Common myeloid progenitor, CD34-positive (primary cell): ENCODE measurements at places on chromosomes 16 and 17.
A peak's percentile ranks its signal among the peaks of the same experiment; 100 is the strongest.

GRCh38 chr17:47934856-47935255, 6.5 kb upstream of the PNPO start:
- no peak for DNase-seq

GRCh38 chr17:67606471-67606870, 111.3 kb upstream of the NOL11 start:
- peak; percentile 68 for DNase-seq

- peak; percentile 72 for DNase-seq
These were observed 16.5 kb downstream of the CCDC102A start for GRCh38 chr16:57519796-57520360.

GRCh38 chr17:82804442-82805191, 35.2 kb downstream of the ZNF750 start:
- no peak for DNase-seq

- no peak for DNase-seq
These were observed 73.9 kb downstream of the GNAO1 start for GRCh38 chr16:56265184-56265583.

DNA sequence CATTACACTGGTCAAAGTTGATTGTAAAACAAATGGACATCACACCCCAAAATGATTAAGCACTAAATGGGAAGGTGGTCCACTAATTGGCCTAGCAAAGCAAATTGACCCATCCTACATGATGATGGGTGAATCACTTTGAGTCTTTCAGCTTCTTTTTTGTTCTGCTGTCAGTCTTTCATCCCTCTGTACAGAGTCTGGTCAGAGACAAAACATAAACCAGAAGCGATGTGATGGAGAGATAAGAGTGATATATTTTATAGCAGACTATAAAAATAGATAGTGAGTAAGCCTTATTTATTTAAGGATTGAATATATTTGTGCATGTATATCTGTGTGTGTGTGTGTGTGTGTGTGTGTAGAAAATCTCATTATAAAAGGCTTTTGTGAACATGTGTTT, 618.4 kb upstream of the SOX9 start:
- DNase-seq = no peak

DNA sequence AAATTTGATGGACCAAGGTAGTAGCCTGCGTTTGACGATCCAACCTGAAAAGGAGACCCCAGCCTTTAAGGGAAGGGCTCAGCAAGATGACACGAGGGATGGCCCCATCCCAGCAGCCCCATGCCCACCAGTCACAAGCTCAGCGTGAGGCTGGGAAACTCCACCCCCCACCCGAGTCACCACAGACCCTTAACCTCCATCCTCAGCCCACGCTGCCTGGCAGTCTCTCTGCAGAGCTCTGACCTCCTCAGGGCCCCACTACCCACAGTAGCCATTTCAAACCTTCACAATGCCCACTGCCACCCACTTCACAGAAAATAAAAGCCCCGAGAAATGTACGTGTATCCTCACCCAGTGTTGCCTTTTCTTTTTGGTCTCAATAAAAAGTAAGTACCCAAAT, 18.7 kb downstream of the USP36 start:
- no peak for DNase-seq

DNA sequence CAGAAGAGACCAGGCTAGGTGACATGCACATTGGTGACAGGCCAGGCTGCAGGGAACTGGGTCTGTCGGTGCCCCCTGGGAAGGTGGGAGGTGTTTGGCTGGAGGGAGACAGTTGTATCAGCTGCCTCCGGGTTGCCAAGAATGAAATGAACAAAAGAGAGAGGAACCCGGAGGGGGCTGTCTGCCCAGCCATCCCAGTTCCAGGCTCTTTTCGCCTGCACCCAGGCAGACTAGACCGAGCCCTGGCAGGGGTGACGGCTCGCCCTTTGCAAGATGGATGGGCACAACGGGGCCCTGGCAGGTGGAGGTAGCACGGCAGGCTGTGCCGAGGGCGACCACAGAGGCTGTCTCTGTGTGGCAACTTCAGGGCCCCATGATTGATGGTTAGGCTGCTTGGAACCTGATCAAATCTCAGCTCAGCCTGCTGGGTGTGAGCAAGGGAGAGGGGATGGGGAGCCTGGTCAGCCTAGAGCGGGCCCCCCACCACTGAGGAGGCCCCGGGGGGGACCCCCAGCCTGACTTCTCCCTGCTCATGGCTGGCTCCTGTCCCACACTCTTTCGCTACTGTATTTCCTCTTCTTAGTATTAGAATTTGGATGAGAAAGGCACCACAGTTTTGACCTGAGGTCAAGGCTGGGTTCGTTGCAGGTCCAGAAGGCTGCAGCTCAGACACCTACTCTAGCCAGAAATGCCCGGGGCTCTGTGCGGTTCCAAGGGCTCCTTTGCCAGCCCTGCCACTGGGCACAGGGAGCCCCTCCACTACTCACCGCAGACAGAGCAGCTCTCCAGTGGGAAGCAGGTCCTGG, 118.9 kb upstream of the CHMP6 start:
- no peak for DNase-seq

GRCh38 chr16:86086471-86086870, 187.5 kb downstream of the IRF8 start:
- no peak for DNase-seq

DNA sequence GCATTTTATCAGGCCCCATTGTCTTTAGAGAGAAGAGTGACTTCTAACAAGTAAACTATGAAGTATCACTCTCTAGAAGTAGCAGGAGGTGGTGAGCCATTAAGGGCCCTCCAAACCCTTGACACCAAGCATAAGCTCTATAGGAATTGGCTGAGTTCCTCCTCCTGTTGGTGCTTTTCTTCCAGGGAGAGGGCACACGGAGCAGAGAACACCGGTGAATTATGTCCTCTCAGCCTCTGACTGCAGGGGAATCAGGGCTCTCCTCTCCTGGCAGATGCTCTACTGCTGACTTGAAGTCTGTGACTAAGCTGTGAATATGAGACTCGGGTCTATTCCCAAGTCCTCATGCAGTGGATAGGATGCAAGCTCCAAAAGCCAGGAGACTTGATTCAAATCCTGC, 32.3 kb downstream of the CHD9 start:
- DNase-seq = no peak

DNA sequence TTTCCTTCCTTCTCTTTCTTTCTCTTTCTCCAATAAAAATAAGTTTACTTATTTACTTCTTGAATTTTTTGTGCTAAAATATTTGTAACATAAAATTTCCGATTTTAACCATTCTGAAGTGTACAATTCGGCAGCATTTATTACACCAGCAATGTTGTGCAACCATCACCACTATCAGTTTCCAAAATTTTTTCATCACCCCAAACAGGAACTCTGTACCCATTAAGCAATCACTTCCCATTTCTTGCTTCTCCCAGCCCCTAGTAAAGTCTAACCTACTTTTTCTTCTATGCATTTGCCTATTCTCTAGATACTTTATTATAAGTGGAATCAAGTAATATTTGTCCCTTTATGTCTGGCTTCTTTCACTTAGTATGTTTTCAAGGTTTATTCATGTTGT, 2.5 kb upstream of the HP start:
- DNase-seq = peak; percentile 21

DNA sequence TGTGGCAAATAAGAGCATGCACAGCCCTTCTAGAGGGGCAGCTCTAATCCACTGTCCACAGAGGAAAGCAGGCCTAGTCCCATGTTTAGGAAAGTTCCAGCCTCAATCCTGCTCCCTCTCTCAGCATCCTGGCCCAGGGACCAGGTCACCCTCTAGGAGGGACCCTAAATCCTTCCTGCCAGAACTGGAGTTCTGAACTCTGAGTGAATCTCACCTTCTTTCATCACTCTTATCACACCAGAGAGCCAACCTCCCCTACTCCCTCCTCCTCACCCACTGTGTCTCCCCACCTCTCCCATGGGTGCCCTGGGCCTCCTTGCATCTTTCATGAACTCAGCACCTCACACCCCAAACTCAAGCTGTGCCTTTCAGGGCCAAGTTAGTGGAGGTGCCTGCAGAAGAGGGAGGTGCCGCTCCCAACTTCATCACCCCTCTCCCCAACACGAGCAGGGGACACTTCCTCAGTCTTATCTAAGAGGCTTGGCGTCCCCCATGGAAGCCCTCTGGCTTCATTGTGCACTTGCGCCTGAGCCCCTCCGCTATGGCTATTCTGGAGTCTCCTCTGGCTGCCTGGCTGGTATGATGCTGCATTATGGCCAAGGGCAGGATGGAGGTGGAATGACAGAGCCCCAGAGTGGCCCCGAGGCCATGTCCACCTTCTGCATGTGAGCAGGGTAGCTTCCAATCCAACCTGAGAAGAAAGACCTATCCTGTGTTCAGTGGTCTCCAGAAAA, 31.7 kb downstream of the PIK3R6 start:
- DNase-seq = no peak

GRCh38 chr17:30226878-30227277, 8.6 kb downstream of the SLC6A4 start:
- DNase-seq = no peak

DNA sequence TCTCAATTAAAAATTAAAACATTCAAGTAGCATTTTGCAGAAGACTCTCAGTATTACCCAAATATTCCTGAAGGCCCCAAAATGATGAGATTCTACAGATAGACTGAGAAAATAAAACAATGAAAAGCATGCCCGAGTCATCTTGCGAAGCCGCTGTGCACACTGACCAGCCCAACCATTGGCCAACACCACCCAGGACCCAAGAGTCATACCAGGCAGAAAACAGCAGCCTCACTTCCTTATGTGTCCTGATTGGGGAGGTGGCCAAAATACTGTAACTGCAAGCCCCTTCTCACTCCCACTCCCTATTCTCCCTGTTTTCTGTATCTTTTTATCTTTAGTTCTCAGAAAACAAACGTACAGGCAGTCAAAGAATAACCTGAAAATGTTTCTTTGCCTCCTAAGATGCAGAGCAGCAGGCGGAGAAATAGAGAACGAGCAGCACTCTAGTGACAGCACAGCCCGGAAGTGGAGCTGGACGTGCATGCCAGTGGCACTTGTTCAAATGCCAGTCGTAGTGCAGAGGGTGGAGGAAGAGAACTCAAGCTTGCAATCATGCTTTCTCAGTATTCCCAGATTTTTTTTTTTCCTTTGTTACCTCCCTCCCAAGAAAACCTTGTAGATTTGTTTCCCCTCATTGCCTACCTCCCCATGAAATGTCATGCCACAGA, 182.3 kb upstream of the SOX9 start:
- DNase-seq = no peak

- no peak for DNase-seq
These were observed 73.1 kb upstream of the FAM20A start for GRCh38 chr17:68674029-68674925.

DNA sequence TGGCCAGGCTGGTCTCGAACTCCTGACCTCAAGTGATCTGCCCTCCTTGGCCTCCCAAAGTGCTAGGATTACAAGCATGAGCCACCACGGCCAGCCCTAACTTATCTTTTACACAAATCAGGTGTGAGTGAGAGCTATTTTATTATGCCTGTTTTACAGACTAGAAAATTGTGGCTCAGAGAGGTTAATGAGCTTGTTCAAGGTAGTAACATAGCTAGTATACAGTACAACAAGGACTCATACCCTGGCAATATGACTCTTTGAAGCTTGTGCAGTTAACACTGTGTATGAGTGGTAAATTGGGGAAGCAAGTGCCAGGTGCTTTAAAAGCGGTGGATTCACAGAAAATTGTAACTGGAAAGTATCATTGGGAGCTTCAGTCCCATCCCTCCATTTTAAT, 49.0 kb downstream of the YPEL2 start:
- no peak for DNase-seq

- DNase-seq = peak; percentile 56
These were observed 75.3 kb upstream of the GNAO1 start for GRCh38 chr16:56115817-56116576.

DNA sequence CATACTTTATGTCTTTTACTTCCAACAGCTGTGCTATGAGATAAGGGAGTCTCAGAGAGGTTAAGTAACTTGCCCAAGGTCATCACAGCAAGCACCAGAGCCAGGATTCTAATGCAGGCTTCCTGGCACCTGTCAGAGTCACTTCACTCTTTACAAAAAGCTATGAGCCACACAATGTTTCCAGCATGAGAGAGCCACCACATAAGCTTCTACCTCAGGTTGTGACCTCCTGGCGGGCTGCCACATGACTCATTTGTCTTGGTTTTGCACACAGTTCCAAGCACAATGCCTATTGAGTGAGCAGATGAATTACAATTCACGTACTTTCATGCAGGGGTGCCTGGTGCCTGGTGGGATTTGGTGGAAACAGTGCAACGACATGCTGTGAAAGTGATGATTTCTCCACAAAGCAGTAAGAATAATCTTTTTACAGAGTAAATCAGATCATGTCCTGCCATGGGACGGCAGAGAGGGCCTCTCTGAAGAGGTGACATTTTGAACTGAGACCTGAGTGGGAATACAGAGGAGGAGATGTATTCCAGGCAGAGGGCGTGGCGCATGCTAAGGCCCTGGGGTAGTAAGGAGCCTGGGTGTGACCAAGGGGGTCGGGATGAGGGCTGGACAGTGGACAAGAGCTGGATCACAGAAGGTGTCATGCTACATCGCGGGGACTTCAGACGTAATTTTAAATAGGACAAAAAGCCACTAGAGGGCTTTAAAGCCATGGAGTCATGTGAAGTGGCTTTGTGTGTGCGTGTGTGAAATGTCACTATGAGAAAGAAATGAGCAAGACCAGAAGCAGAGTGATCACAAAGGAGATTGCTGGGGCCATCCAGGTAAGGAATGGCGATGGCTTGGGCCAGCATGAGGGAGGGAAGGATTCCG, 53.4 kb downstream of the CACNG3 start:
- DNase-seq = peak; percentile 6

DNA sequence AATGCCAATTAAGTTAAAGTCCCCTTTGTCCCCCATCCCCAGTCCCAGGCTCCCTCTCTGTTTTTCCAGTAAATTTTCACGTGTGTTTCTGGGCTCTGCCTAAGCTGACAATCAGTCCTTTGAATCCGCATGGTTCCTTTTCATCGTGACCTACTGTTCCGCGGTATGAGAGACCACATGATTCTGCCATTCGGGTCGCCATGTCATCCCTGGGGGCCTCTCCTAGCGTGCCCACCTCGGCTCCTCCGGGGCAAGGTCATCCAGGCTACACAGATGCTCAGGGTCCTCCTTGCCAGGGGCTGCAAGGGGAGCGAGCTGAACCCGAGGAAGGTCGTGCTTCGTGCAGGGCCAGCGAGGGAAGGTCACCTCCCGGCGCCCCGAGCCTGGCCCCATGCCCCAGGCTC, 157.6 kb downstream of the RAB11FIP4 start:
- DNase-seq = peak; percentile 38

DNA sequence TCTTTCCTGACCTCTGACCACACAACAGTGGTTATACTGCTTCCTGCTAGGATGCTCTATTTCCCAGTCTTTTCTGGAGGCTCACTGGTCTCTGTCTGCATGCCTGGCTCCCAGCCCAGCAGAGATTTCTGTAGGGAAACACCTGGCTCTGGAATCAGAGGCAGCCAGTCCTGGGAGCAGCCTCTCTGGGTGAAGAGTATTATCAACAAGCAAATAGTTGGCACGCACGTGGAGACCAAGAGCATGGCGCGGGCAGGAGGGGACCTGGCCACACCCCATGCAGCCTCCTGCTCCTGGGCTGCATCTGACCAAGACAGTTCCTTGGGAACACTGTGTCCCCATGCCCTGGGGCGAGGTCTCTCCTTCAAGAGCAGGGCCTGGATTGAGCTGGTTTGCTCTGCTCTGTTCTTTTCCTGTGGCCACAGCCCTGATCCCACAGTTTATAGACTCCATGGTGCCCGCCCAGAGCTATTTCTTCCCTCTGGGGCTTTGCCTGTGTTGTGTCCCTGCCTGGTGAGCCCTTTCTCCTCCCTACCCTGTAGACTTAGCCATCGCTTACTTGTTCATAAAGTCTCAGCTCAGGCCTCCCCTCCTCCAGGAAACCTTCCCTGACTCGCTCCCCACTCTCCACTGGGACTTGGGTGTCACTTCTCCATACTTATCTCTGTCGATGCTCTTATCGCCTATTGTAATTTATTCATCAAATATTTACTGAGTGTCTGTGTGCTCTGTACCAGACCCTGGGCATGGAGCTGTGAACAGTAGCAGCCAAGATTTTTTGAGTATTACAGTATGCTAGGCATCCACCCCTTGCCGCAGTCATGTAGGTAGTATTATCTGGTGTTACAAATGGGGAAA, 60.6 kb downstream of the SCNN1B start:
- DNase-seq = no peak
